Endodermal cell (in vitro differentiated cells): ENCODE measurements at places on chromosomes 16 and 17.

GRCh38 chr16:85759631-85760419, 8.9 kb upstream of the C16orf74 start:
- peak; percentile 80 for DNase-seq

GRCh38 chr16:129075-129474, 9.4 kb downstream of the NPRL3 start:
- no peak for DNase-seq

GRCh38 chr17:31649302-31649701, 209.7 kb downstream of the COPRS start:
- no peak for DNase-seq

DNA sequence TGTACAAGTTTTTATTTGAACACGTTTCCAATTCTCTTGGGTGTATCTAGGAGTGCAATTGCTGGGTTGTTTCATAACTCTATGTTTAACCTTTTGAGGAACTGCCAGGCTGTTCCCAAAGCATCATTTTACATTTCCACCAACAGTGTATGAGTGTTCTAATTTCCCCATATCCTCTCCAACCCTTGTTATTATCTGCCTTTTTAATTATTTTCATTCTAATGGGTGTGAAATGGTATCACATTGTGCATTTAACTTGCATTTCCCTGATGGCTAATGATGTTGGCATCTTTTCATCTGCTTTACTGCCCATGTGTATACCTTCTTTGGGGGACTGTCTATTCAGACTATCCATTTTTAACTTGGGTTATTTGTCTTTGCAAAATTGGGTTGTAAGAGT, 104.2 kb downstream of the USP31 start:
- DNase-seq: no peak

- DNase-seq: no peak
Measured at GRCh38 chr17:37219876-37220606, 155.7 kb upstream of the C17orf78 start.

DNA sequence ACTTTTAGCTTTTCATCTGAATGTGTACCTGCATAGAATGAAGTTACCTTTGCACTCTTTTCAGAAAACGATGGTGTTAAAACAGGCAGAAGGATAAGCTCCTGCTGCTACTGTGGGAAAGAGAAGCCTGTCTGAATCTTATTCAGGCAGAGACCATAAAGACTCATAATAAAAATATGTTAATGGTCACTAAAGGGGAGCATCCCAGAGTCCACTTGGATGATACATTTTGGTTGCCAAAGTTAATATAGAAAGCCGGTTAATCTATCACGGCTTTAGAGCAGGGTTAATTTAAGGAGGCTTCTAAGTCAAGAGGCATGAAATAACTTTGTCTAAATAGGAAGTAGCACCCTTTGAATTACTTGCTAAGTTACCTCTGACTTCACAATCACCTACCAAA, 2.9 kb downstream of the MARCHF10 start:
- no peak for DNase-seq

- no peak for DNase-seq
Measured at GRCh38 chr16:30829130-30830071, 42.4 kb upstream of the ZNF629 start.

GRCh38 chr16:77468831-77469230, 34.0 kb upstream of the ADAMTS18 start:
- no peak for DNase-seq

GRCh38 chr16:6122401-6122800, 1024.8 kb upstream of the EEF2KMT start:
- no peak for DNase-seq

- no peak for DNase-seq
Measured at GRCh38 chr16:53510704-53511070, 7.7 kb upstream of the AKTIP start.

DNA sequence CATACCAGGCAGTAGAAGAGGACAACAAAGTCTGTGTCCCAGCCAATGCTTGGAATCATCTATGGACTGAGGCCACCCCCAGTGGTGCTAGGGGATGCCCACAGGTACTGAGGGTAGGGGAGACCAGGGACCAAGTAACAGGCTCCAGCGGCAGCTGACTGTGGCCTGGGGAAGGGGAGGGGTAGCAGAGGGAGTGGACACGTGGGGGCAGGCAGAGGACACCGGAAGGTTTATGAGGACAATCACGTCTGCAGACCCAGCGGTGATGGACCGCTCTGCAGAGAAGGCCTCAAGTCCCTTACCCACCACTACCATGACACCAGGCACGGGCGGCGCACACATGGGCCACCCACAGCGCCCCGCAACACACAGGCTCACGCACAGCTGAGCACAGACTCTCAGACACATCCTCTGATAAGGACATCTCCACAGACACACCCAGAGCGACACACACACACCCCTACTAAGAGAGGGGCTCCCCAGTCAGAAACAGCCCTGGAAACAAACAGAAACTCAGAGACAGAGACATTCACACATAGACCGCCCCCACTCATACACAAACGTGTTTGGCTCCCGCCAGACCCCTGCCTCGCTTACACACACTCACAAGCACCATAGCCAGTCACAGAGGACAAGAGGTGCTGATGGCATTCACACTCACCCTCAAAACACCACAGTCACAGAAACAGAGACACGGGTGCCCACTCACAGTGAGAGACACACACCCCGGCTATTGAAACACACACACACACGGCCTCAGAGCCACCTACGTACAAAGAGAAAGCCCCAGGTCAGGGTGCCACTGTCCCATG, 35.8 kb downstream of the SRCIN1 start:
- no peak for DNase-seq

DNA sequence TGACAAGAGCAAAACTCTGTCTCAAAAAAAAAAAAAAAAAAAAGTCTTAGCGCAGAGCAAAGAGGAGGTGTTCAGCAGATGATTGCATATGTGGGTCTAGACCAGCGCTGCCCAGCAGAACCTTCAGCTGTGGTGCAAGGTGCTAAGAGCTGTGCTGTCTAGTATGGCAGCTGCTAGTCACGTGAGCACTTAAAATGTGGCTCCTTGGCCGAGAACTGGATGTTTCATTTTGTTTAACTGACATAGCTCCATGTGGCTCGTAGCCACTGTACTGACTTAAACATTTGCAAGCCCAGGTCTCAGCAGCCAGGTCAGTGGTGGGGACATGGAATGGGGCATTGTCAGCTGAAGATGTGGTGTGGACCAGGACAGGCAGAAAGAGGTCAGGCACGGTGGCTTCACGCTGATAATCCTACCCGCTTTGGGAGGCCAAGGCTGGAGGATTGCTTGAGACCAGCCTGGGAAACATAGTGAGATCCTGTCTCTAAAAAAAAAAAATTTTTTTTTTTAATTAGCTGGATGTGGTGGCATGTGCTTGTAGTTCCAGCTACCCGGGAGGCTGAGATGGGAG, 9.2 kb downstream of the C1QTNF1 start:
- DNase-seq: peak; percentile 35

DNA sequence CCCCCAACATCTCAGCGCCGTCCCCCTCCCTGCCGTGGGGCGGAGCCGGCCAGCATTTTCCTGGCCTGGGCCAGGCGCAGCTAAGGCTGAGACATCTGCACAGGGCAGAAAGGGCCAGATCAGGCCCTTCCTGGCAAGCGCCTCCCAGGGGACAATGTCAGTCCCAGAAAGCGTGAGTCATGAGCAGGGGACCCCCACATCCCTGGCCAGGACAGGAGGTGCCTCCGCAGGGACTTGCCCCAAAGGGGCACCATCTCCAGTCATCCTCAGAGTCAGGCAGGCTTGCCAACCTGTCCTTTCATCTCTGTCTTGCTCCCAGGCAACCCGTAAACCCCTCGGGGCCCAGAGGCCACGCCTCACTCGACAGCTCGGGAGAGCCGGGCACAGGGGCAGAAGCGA, 43.2 kb downstream of the SOCS1 start:
- DNase-seq: no peak

- no peak for DNase-seq
Measured at GRCh38 chr17:67211742-67212141, 33.3 kb downstream of the HELZ start.

DNA sequence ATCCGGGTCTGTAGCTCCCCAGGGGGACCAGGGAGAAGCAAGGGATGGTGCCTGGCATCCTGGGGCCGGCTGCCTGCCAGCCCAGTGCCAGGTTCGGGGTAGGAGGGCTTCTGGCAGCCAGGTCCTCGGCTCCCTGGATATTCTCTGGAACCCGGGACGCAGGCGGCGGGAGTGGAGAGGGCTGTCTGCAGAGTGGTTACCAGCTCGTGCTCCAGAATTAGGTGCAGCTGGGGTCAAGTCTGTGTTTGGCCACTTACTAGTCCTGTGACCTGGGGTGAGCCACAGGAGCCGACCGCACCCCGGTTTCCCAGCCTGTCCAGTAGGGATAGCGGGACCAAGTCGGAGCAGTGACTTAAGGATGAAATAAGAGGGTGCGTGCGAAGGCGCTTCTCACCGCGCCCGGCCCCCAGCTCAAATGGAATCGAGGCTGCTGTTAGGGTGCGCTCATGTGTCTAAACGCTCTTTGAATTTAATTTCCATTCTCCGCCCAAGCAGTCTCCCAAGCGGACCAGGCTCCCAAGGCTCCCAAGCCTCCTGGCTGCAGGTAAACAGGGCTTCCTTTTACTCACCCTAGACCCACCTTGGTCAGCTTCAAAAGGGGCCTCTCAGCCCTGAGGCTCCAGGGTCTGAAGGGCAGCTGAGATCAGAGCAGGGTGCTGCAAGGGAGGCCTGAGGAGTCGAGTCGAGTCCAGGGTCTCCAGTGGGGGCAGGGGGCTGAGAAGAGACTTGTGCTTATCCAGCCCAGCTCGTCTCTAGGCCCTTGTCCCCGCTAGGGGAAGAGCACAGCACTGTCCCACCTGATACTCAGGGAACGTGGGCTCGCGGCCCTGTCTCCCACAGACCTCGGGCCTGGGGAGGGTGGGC, 28.3 kb upstream of the ZNF469 start:
- DNase-seq: no peak

DNA sequence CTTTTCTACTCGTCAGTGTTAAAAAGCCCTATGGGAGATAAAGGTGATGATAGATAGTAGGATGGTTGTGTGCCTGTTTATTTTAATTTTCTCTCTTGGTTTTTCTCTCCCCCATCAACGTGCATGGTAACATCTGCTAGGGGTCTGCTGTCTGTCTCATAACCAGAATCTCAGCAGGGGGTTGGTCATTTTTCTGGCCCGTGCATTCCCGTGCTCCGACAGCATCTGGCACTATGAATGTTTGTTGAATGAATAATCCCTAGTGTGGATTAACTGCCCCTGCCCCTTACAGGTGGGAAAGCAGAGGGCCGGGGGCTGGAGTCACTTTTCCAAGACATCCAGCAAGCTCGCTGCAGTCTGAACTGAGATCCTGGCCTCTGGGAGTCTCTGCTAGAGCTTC, 6.3 kb downstream of the CA5A start:
- no peak for DNase-seq

DNA sequence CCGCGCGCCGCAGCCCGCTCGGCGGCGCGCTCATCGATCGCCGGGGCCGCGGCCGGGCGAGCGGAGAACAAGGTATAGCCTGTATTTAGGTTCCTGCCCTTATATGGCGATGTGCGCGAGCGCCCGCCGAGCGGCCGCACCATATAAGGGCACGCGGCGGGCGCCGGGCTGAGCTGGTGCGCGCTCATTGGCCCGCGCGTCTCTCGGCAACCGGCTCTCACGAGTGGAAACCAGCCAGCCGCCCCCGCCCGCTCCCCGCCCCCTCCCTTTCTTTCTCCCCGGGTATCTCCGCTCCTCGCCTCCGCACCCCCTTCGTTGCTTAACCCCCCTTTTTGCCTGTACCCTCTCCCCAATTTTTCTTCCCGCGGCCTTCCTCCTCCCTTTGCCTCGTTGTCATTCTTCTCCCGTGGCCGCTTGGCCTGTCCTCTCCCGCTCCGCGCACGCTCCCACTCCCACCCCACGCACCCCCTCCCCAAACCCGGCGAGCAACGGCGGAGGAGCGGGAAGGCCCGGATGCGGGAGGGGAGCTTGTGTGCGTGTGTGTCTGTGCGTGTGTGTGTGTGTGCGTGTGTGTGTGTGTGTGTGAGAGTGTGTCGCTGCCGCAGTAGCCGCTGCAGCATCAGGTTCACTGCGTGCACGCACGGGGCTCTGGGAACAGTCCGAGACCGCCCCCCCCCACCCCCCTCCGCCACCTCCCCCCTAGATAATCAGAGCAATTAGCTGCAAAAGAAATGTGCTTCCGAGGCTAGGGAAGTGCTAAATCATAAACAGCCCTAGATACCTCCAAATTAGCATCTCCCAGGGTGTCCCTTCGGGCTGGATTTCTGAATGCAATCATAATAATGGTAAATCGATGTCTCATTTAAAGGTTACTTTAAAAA, 13.5 kb upstream of the CBX8 start:
- peak; percentile 95 for DNase-seq

- no peak for DNase-seq
Measured at GRCh38 chr17:1566505-1567199, 4.1 kb upstream of the PITPNA start.

DNA sequence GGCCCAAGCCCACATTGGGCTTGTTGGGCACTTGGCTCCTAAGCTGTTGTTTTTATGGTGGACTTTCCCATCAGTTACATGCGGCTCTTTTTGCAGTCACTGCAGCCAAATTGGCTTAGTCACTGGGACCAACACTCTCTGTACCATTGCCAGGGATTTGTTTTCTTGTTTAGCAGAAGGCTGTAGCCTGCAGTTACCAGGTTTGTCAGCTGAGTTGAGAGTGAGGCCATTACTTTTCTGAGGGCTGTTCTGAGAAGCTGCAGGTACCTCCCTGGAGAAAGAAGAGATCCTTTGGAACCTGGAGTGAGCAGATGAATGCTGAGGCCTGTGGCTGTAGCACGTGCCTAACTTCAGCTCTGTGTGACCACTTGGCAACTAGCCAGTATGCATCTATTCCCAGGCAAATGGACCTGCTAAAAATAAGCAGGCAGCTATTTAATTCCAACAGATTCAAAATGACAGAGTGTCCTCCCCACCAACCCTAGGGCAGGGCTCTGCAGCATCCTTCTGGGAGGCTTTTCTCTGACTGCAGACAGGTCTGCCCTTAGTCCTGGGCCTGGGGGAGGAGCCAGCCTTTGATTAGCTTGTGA, 12.9 kb downstream of the AKAP1 start:
- DNase-seq: no peak

DNA sequence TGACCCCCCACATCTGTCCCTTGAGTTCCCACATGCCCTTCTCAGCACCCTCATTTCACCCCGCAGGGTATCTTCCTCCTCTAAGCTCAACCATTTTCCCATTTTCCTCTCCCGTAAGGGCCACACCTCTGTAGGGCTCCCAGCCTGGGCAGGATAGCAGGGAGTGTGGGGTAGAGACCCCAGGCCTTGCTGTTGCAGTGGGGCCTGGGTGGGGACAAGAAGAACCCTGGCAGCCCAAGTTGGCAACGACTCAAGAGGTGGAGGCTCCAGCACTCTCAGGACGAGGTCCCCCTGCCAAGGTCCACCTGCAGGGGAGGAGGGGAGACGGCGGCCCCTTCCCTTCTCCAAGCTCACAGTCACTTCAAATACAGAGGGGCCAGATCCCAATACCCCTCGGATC, 2.0 kb upstream of the TMEM92 start:
- peak; percentile 49 for DNase-seq

- DNase-seq: no peak
Measured at GRCh38 chr17:37399265-37399803, 7.3 kb downstream of the ACACA start.

- no peak for DNase-seq
Measured at GRCh38 chr16:78633551-78633950, 534.1 kb downstream of the WWOX start.
